ENCODE measurements at places on chromosomes 7 and 10. TPM values are rescaled to one million over a fixed set of nuclear protein-coding genes. Genes with fewer than 3 reads are reported as not detected.

ARHGEF5 gene
- polyA plus RNA-seq, result 0.10 TPM

PKD2L1 gene
- not detected for polyA plus RNA-seq

AMPH gene
- polyA plus RNA-seq, result 4.0 TPM

- H3K36me3 ChIP-seq, result no peaks in the 10 kb centered on the region
- no peaks in the 10 kb centered on the region for H3K4me1 ChIP-seq
These were observed 47.5 kb upstream of the AGR3 start for GRCh38 chr7:16929146-16929762.

DNA sequence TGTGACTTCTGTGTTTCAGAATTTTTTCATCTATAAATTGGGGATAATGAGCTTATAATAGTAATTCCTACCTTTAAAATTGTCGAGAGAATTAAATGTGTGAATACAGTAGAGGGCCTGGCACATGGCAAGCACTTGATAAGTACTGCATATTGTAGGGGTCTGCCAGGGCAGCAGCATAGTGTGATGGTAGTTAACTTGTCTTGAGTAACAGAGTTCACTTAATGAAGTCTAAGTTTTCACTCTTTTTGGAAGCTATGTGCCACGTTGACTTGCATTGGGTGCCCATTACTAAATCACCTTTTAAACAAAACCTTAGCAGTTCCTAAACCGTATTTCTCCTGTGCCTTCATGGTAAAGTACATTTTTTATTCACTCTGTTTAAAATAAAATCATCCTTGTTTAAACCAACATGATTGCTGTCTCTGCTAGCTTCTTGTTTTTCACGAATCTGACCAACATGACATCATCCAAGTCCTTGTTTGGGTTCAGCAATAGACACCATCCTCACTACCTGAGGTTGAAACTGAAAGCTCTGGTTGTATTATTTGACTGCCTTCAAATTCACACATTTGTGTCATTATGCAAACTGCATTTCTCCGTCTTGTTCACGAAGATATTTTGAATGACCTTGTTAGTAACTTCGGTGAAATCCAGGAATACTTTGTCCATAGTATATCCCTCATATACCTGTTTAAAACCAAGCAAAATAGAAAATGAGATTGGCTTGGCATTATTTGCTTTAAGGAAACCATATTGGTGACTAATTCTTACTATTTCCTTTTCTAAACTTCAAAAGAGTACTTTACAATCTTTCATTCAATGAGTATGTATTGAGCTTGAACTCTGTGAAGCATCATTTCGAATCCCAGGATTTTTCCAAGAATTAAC is 340.2 kb downstream of the SUGCT start:
- H3K4me1 ChIP-seq, result peaks cover 6% of the 10 kb centered on the region
- H3K27me3 ChIP-seq, result no peaks in the 10 kb centered on the region
- H3K4me3 ChIP-seq, result no peak overlapping the region
- H3K27ac ChIP-seq, result no peak overlapping the region

GRCh38 chr7:93958216-93958615 is 36.7 kb downstream of the GNG11 start:
- no peaks in the 10 kb centered on the region for H3K27me3 ChIP-seq
- H3K36me3 ChIP-seq, result no peaks in the 10 kb centered on the region
